ENCODE measurements at places on chromosomes 13 and 19.

- no peak for DNase-seq
Measured at GRCh38 chr13:43081866-43082265, 58.5 kb downstream of the DNAJC15 start.

DNA sequence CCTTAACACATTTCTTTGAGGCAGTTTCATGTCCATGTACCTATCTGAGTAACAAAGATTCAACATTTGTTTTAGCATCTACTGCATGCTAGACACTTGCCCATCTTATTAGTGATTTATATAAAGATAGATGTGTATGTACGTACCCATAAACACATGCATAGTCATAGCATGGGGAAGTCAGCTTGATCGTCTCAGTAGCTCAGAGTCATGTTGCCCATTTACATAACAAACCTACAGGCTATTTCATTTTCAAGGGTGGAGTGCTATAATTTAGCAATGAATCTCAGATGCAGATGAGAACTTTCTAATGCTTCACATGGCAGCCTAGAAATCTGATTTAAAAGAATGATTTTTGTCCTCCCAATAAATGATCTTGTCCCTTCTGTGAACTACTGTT lies 23.5 kb downstream of the FLT1 start:
- no peak for DNase-seq

DNA sequence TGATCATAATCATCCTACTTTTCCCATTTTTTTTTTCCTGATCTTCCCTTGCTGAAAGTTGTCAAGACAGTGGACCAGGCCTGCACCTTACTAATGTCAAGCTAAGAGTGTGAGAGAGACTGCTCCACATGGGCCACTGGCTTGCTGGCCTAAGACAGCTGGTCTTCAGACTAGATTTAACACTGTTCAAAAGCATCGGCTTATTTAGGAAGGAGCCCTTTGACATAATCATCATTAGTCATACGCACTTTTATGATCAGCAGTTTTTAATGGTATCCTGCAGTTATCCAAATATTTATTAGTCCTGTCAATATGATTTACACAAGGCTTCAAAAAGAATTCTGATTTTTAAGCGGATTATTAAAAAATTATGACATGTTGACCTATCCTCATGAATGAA lies 270.6 kb downstream of the DNAJC15 start:
- DNase-seq, result no peak

GRCh38 chr19:12833738-12834565 lies 427 bp downstream of the RTBDN start:
- peak; percentile 63 for DNase-seq

- peak; percentile 50 for DNase-seq
Measured at GRCh38 chr13:96621634-96622183, 372.6 kb downstream of the OXGR1 start.

DNA sequence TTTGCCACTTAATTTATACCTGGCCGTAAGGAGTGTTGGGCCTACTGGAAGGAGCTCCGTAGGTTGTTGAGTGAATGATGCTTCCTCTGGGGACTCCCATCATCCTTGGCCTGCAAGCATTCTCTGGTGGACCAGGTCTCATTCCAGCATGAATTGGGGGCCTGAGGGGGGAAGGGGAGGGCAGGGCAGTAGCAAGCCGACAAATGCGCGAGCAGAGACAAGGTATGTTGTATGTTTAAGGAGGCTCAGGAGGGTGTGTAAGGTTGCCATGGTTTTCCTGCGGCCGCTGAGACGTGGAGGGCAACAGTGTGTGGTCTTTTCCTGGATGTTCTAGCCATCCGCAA lies 749 bp downstream of the ZNF264 start:
- no peak for DNase-seq

- no peak for DNase-seq
Measured at GRCh38 chr19:2747349-2747748, 7.5 kb upstream of the SLC39A3 start.

DNA sequence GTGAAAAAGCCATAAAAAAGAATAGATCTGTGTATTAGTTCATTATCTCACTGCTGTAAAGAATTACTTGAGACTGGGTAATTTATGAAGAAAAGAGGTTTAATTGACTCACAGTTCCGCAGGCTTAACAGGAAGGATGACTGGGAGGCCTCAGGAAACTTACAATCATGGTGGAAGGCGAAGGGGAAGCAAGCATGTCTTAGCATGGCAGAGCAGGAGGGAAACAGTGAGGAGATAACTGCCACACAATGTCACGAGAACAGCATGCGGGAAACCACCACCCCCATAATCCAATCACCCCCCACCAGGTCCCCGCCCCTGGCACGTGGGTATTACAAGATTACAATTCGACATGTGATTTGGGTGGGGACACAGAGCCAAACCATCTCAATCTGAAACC lies 39.1 kb upstream of the EEF1AKMT1 start:
- no peak for DNase-seq

GRCh38 chr13:35475960-35476943 lies at the start of gene MAB21L1:
Gene MAB21L1 (minus strand): TSS chr13:35476689. CDS start chr13:35476138, 551 bp downstream.
- DNase-seq, result no peak

DNA sequence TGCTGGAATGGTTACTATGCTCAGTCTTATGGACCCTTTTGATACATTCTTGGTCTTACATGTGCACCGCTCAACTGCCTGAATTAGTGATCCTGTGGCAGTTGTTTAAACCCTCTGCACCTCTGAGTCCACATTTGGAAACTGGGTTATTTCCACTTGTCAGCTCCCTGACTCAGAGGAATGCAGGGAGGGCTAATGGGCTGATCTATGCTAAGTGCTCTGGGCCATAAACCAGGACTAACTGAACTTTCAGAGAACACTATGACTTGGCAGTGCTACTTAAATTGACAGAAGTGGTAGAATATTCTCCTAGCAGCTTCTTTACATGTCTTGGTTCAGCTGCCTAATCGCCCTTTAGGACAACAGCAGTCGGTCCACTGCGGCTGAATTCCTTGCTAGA lies 26.8 kb upstream of the MED4 start:
- no peak for DNase-seq

- DNase-seq, result no peak
Measured at GRCh38 chr13:77514336-77514726, 21.2 kb upstream of the SCEL start.

GRCh38 chr19:52959613-52960295 lies 2.9 kb downstream of the ZNF816 start:
- no peak for DNase-seq

GRCh38 chr19:39967561-39967960 lies 3.4 kb upstream of the PSMC4 start:
- no peak for DNase-seq

GRCh38 chr19:40646743-40647254 lies 43.7 kb downstream of the NUMBL start:
- no peak for DNase-seq

GRCh38 chr19:57320180-57321084 lies at the start of gene ZNF543:
Gene ZNF543 (plus strand): TSS chr19:57320472. CDS start chr19:57320854, 382 bp downstream.
- DNase-seq, result peak; percentile 94

GRCh38 chr19:2477141-2477710 lies 1.3 kb downstream of the GADD45B start:
- no peak for DNase-seq

GRCh38 chr13:110397436-110398115 lies 90.5 kb downstream of the COL4A2 start:
- no peak for DNase-seq
